Panc1 (cell line): ENCODE measurements at places on chromosomes 16 and 17. TPM values are rescaled to one million over a fixed set of nuclear protein-coding genes. Genes with fewer than 3 reads are reported as not detected.

GRCh38 chr17:34375426-34375997, 12.5 kb upstream of the CCL1 start:
- no peak for DNase-seq

The ERN2 gene
- not detected for total RNA-seq

The RTN4RL1 gene
- 0.80 TPM for total RNA-seq

DNA sequence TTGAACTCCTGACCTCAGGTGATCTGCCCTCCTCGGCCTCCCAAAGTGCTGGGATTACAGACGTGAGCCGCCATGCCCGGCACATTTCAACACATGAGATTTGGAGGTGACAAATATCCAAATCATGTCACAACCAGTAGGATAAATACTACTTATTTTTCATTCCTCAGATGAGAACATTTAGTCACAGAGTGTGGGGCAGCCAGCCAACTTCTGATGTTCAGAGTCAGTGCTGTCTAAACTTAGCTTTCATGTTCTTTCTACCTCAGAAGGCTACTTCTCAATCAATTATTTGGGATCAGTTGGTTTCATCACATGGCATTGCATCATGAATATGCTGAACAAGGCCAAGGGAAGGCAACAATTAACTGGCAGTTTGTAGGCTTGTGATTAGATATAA, 134.5 kb downstream of the CDH13 start:
- DNase-seq, result no peak

DNA sequence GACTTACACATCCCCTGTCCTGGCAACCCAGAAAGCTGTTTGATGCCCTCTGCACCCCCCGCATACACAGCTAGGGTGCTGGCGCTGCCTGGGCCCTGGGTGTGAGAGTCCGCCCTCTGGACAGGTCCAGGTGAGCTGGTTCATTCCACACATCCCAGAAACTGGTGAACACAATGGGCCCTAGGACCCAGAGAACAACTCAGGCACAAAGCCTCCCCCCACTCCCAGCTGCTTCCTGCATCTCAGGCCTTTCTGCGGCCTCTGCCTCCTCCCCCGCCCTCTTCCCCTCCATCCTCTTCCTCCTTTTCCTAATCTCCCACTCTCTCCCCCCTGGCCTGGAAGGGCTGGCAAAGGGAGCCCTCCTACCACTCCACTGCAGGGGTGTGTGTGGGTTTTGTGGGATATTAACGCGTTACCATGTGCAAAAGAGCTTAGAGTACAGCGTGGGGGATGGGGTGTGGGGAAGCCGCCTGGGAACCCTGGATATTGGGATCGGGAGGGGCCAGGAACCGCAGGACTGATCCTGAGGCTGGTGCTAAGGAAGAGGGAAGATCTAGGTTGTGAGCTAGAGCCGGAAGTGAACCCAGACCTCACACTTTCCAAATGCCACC, 1.6 kb upstream of the PPP1R9B start:
- peak; percentile 73 for DNase-seq

DNA sequence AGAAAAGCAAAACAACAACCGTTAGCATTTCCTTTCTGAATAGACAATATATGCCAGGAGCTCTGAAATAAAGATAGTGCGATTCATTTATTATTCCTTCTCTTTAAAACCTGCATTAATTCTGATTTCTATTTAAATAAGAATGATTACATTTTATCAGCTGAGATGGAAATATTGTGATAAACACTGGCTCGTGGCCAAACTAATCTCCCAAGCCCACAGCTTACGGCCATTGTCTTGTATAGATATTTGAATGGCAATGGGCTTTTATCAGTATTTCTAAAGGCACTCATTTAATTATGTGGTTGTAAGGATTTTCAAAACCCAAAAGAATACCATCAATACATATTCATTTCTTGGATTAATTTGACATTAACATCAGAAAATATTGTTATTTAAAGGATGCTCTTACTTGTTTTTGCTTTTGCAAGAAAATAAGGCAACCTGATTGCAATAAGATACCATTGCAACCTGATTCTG, 123.7 kb upstream of the IRX5 start:
- no peak for DNase-seq

The CPNE7 gene
- 32.7 TPM for total RNA-seq

The SPIRE2 gene
- 21.7 TPM for total RNA-seq

DNA sequence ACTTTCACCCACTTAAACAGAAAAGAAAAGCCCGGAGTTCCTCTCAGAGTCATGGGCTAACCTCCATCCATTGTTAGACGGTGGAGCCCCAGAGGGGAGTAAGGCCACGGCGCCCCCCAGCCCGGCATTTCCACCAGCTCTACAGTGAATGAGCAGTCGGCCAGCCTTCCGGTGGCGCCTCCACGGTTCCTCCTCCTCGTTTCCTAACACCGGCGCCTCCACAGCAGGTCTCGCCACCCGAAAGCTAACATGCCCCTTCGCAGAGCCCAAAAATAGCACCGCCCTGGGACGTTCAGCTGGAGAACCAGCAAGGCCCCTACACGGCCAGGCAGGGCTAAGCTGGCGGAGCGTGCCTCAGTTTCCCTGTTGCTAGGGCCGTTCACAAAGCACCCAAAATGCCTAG, 858 bp downstream of the MMD start:
- DNase-seq, result no peak

GRCh38 chr16:81585785-81586184, 141.2 kb downstream of the CMIP start:
- no peak for DNase-seq

GRCh38 chr16:19559242-19559910, 3.9 kb downstream of the VPS35L start:
- DNase-seq, result peak; percentile 32

GRCh38 chr17:82594571-82594970, 53.7 kb downstream of the WDR45B start:
- DNase-seq, result no peak

DNA sequence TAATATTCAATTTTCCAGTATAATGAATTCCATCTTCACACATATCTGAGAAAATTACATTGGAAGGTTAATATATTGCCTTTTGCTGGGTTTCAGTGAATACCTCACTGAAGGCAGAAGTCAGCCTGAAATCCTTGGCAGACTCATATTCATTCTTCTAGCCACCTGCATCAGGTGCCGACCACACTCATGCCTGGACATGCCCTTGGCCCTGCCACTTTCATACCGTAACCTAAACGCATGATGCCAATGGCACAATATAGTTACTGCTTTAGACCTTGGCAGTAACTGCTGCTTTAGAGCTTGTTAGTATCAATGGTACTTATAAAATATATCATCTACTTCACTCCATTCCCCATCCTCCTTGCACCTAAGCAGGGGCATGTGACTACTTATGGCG, 817.6 kb upstream of the CDH8 start:
- DNase-seq, result no peak

The SLC5A11 gene
- 0.13 TPM for total RNA-seq

GRCh38 chr16:29148867-29149272, 164.0 kb downstream of the LAT start:
- DNase-seq, result no peak

DNA sequence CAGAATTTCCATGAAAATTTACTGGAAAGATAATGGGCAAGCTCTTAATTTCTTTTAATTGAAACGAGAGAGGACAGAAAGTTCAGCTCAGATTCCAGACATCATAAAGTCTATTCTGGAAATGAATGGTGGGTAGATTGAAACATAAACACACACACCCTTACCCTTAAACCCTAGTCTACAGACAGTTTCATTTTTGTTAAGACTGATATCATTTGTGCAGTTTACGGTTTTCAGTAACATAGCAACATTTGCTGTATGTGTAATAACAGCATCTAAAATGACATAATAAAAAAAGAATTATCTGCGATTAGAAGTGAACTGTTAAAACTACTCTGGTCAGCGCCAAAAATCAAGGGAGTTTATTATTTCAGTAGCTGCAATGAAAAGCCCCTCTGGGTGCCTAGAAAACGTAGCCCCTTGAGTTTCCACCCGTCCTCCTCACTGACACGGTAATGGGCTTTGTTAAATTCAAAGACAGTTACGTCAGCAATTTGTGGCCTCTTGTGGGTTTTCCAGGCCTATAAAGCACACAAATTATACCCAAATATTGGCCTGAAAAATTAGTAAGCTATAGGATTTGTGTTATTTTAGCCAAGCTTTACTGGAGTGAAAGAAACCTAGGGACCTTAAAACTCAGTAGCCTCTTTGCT, 520.6 kb upstream of the SOX9 start:
- DNase-seq, result no peak

The SLC35B1 gene
- 84.6 TPM for total RNA-seq

DNA sequence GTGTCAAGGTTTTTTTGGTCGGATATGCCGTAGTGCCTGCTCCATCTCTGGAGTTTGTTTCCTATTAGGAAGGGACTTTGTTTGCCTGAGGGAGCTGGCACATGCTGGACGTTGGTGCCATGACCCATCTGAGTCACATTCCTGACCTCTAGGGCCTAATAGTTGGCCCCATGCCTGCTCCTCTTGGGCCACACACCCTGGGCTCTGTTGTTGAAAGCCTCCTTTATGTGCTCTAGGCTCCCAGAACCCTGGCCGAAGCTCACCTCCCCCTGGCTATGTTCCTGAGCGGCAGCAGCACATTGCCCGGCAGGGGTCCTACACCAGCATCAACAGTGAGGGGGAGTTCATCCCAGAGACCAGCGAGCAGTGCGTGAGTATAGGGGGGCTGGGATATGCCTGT, 18.4 kb downstream of the LIMD2 start:
- no peak for DNase-seq

DNA sequence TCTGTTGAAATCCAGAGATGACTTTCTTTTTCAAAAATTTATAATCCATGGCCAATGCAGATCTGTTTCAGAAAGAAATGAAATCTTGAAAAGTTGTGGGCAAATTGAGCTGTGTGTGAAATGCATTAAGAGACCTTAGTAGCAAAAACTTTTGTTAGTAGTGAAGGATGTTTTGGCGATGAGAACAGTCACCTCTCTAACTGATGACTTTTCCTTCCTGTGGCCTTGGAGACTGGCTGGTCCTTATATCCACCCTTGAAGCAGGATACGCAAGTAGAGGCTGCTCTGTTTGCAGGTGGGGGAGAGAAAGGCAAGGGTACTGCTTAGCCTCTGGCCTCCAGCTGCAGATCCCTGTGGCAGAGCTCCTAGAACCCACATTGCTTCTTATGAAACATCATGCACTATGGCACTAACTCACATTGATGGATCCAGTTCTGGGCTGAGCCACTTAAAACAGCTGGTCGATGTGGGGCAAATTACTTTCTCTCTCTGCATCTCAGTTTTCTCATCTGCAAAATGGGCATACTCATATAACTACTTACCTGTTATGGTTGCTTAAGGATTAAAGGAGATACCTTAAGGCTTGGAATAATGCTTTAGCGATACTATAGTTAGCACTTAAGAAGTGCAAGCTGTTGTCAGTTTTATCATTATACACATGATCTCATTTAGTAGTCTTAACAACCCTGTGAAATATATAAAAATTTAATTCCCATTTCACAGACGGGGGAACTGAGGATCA, 89.3 kb downstream of the SDR42E1 start:
- no peak for DNase-seq

GRCh38 chr17:81159611-81160265, 5.6 kb upstream of the PVALEF start:
- no peak for DNase-seq

- DNase-seq, result no peak
Measured at GRCh38 chr16:23119570-23119969, 29.7 kb downstream of the USP31 start.

GRCh38 chr17:16286947-16287562, 66.2 kb downstream of the CENPV start:
- peak; percentile 12 for DNase-seq

The ZACN gene
- not detected for total RNA-seq

The PDF gene
- 23.1 TPM for total RNA-seq

The GPR179 gene
- 0.03 TPM for total RNA-seq

The KRT9 gene
- total RNA-seq, result not detected
